ENCODE measurements at places on chromosomes 4 and X.

GRCh38 chrX:79325263-79325958, 41.7 kb downstream of the ITM2A start:
- no peak for DNase-seq

GRCh38 chr4:84939113-84939512, 27.4 kb downstream of the WDFY3 start:
- no peak for DNase-seq

DNA sequence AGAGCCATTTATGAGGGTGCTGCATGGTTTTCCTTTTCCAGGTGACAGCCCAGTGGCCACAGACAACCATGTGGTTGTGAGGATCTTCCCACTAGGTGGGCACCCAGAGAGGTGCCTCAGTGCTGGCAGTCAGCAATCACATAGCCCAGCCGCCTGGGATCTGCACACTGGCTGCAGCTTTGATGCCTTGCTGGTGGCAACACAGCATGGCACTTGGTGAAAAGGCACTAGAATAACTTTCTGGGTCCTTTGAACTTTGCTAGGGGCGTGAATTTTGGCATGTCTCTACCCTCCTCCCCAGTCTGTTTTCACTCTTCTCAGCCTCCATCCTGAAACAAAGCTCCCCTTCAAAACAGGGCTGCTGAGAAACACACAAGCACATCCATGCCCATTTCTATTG, 108.8 kb upstream of the RPL34 start:
- DNase-seq = no peak

DNA sequence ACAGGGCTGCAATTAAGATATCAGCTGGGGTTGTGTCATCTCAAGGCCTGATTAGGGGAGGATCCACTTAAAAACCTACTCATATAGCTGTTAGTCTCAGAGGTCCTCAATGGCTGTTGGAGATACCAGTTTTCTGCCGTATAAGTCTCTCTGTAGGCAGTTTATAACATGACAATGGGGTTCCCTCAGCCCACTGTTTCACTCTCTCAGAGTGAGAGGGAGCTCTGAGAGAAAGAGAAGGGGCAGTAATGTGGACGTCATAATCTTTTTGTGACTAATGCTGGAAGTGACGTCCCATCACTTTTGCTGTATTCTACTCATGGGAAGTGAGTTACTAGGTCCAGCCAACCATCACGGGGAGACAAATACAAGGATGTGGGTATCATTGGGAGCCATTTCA, 70.3 kb downstream of the STIM2 start:
- DNase-seq = no peak

- DNase-seq = peak; percentile 69
Observed at GRCh38 chr4:184163813-184164212, 53.9 kb downstream of the ENPP6 start.

- DNase-seq = no peak
Observed at GRCh38 chr4:135601351-135601750, 1399.8 kb upstream of the PABPC4L start.

GRCh38 chr4:172356016-172356415, 542.8 kb downstream of the GALNTL6 start:
- DNase-seq = no peak
